ENCODE measurements at places on chromosomes 1 and 21.

DNA sequence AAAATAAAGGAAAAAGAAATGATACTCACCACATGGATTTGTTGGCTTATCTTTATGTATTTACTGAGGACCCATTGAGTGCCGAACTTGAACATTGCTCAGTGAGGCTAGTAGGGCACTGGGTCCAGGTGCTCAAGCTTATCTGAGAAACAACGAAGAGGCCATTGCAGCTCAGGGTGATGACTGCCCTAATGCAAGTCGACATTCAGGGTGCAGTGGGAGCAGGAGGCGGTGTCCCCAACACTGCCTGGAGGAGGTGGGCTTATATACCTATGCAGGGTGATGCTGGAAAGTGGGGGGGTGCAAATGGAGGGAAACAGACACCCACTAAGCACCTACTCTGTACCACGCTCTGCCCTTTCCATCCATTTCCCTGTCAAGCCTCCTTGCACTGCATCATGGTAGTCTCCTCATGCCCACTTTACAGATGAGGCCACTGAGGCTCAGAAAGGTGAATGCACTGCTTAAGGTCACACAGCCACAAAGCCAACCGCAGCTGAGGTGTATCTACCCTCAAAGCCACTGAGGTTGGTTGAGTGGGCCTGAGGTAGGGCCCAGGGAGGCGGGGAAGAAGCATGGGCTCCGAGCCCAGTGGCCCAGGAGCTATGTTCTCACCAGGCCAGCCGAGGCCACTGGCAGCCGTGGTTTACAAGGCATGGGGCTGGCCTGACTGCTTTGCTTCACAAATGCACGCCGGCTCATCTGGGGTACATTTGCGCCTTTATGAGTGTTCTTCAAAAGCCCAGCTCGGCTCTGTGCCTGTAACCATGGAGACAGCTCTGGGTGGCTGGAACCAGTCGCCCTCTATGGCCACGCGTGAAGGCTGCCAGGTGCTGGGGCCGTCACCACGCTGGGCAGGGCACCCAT lies 103.8 kb downstream of the EPHB2 start:
- no peak for DNase-seq

GRCh38 chr1:180249725-180250498 lies 19.8 kb downstream of the LHX4 start:
- DNase-seq, result no peak

- DNase-seq, result no peak
Measured at GRCh38 chr1:27405074-27405473, 12.7 kb downstream of the GPR3 start.

DNA sequence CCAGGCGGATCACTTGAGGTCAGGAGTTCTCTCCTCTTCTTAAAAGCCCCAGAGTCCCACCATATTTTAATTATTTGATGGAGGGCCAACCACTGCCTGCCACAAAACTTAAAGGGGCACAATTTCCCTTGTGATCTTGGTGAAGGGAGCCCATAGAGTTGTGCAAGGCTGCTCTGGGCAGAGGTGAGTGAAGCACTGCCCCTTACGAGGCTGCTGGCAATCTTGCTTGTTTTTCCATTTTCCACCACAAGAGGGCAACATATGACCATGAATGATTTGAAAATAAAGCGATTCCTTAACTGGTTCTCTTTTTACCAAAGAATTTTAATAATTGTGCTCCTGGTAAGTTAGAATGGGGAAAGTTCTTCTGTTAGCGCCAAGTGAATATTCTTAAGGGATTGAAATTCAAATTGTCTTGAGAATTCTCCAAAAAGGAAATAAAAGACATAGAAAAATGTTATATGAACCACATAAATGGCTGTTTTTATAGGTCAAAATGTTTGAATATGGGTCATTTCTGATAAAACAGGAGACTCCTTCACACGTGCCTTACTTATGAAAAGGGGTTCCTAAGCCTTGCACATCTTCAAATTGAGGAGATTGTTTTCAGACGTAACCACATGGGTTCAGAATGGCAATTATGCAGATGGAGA lies 22.7 kb downstream of the PGM1 start:
- peak; percentile 40 for DNase-seq

- no peak for DNase-seq
Measured at GRCh38 chr1:212034516-212035122, 738 bp downstream of the INTS7 start.

DNA sequence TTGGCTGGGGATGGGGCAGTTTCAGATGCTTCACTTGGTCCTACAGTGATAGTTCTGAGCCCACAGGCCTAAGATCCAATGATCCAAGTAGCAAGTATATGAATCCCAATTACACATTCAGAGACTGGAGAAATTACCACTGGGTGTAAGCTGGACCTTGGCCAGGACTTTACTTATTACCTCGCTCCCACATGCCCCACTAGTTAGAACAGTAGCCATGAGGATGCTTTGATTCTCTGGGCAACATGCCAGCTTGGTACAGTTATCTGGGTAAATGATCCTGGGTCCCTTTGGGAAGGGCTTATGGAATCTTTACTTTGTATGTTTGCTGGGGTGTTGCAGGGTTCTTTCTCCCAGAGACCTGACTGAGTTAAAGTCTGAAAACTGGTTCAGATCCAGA lies 5.0 kb upstream of the FCAMR start:
- DNase-seq, result no peak

DNA sequence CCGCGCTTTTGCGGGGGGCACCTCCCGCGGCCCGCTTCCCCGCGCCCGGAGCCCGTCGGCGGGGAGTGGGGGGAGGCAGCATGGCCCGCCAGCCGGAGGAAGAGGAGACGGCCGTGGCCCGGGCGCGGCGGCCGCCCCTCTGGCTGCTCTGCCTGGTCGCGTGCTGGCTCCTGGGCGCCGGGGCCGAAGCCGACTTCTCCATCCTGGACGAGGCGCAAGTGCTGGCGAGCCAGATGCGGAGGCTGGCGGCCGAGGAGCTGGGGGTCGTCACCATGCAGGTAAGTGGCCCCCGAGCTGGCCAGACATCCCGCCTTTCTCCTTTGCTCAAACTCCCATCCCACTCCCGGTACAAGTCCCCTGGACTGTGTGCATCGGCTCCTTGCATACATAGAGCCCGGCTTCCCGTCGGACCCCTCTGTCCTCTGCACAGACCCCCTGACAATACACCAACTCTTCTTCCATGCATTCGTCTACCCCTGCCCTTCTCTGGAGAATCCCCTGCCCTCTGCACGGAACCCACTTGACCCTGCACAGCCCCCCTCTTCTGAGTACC lies 812 bp downstream of the CACHD1 start:
- no peak for DNase-seq

- no peak for DNase-seq
Measured at GRCh38 chr1:53573522-53573921, 114.3 kb downstream of the DMRTB1 start.

- no peak for DNase-seq
Measured at GRCh38 chr1:58551186-58552140, 4.9 kb upstream of the OMA1 start.

- DNase-seq, result no peak
Measured at GRCh38 chr1:219179293-219179692, 5.6 kb downstream of the LYPLAL1 start.

DNA sequence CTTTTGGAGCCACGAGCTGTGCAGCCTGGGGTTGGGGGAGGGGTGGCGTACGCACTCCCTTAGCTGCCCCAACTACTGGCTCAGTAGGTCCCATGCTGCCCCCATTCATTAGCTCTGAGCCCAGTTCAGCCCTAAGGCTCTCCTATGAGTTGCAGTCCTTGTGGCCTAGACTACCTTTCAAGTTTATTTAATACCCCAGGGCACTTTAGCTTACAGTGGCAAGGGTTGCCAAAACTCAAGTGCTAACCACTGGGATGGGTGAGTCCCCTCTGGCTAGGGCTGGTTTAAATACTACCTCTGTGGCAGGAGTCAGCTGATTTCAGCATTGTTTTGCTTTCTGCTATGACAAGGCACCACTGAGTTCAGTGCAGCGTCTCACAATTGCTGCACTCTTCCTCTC lies 118.2 kb downstream of the ODF2L start:
- DNase-seq, result no peak

DNA sequence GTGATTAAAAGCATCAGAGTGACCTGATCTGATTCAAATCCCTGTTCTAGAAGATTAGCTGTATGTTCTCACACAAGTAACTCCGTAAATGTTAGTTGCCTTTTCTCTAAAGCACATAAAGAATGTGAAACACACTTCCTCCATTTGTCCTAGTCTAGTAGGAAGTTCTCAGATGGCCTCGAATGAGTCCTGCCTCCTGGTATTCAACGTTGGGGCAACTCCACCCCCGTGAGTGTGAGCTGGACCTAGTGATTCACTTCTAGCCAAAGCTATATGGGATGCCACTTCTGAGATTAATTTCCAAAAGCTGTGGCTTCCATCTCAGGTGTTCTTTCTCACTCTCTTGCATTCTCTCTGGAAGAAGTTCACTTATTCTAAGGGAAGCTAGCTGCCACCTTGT lies 267.6 kb downstream of the GPATCH2 start:
- DNase-seq, result no peak

DNA sequence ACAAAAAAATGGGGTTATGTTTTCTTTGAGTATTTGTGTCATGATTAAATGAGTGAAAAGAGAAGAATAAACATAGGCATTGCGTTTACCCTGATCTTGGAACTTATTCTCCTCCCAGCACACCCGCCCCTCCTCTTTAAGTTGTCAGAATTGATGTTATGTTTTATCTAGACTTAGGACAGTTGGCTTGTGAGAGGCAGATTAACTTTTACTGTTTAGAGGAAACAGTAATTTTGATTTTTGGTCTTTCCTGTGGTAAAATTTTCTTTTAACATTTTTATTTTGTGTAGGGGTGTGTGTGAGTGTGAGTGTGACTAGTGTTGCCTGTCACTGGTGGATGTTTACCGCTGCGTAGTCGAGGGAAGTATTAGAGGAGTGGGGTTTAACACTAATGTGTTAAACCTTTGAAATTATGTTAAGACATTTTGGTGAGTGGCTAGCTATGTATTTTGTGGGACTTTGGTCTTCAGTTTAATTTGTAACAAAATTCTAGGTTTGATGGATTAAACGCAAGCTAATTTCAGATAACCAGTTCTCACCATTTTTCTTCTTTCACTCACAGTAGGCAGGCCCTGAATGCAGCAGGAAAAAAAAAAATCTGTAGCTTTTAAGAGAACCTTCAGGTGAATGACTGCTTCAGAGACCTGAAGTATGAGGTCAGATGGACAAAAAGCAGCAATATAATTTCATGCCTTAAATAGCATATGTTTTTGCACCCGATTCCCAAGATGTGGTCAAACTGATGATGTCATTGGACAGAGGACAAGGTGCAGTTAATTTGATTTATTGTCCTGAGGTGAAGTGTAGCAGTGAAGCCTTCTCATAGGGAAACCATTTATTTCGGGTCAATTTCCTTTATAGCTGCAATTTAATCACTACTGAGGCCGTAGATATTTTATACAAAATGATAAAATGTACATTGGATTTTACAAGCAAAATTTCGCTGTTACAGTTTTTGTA lies 2.7 kb downstream of the POU2F1 start:
- no peak for DNase-seq

DNA sequence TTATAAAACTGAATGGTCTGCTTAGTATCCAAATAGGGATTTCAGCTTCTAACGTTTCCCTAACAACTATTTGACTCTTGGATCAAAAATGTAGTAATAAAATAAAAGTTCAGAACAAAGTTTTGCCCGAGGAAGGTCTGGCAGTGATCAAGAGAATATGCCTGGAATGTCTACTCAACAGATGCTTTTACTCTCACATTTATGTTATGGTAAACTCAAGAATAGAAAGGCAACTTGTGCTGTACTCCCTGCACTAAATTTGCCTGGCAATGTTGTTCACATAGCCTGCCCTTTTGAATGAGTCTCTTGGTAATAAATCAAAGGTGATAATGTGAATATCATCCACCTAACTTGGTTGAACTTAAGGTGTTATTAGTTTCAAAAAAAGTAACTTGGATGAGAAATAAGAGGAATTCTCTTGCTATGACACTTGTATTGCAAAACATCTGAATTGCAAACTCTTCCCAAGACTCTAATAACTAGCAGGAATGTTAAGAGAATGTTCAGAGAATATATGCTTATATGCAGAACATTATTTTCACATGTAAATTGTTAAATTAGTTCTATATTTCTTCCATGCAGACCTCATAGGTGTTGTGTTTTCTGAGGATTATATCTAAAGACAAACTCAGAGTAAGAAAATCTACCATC lies 215.8 kb downstream of the COL24A1 start:
- DNase-seq, result no peak

DNA sequence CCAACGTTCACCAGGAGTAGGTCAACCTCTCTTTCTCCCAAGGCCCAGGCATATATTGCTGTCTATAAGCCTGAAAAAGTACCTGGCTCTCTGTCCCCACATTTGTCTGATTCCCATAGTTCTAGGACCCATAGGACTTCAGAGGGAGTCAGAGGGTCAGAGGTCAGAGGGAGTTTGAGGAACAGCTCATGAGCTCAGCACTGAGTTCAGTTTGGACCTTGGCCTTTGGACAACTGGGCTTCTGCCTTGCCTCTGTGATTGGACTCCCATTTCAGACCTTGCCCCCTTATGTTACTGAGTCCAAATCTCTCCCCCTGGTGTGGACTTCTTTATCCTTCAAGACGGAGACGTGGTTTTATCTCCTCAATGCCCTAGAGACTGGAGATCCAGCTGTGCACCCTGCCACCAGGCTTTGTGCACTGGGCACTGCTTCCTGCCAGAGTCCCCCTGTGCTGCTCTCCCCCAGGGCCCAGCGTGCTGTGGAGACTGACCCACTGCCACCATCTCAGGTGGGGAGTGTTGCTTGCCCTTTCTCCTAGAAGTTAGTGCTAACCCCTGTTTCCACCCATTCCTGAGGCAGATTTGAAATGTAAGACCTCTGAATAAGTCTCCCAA lies 3.2 kb downstream of the CTSE start:
- no peak for DNase-seq

GRCh38 chr1:238892612-238893011 lies 493.8 kb upstream of the CHRM3 start:
- DNase-seq, result no peak

DNA sequence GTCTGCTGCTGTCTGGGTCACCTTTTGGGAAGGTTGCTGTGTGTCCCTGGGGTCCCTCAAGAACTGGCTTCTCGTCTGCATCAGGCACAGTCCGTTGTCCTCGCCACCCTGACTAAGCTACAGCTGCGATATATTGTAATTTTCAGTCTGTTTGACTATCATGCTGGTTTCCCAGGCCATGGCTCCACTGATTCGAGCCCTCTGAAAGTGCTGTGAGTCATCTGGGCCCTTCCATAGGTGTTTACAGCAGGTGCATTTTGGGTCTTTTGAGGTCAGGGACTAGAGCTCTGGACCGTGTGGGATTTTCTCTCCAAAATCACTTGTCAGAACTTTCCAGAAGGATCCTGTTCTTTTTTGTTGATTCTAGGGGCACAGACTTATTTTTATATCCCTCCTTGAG lies 52.8 kb downstream of the SPSB1 start:
- DNase-seq, result no peak

All from GM12864 (cell line).